Foreskin keratinocyte (primary cell): ENCODE measurements at places on chromosomes 1 and 21.

- no peak for DNase-seq
Observed at GRCh38 chr21:14116080-14116481, 94.7 kb downstream of the LIPI start.

- DNase-seq, result no peak
Observed at GRCh38 chr1:87620807-87621206, 292.1 kb downstream of the LMO4 start.

- no peak for DNase-seq
Observed at GRCh38 chr1:90134175-90134955, 139.5 kb downstream of the ZNF326 start.

- no peak for DNase-seq
Observed at GRCh38 chr1:162444903-162445302, 33.0 kb upstream of the SH2D1B start.

DNA sequence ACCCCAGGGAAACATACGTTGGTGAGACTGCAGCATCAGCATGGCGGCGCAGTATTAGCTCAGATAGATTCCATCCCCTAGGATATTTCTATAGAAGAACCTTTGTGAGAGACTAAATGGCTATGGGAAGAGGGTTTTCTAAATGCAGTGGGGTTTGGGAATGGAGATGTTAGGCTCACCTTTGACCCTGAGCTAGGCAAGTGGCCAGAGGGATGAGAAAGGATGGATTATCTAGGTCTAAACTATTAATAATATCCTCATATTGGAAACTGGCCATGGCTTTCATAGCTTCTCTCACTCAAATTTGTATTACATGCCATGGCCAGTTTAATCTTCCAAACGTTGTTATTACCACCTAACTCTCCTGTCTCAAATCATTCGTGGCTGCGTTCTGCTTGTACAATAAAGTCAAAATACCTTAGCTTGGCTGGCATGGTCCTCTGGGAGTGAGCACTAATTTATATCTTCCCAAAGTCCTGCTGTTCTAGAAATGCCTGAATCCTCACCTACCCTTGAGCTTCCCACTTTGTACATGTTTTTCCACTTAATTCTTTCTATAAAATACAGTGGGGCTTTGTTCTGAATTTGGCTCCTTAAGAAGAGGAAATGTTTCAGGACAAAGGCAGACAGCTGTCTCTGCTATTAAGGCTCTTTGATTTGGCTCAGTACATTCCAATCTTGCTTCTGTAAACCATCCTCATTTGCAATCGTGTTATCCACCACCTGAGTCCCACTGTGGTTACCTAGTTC, 31.0 kb upstream of the COG2 start:
- no peak for DNase-seq

DNA sequence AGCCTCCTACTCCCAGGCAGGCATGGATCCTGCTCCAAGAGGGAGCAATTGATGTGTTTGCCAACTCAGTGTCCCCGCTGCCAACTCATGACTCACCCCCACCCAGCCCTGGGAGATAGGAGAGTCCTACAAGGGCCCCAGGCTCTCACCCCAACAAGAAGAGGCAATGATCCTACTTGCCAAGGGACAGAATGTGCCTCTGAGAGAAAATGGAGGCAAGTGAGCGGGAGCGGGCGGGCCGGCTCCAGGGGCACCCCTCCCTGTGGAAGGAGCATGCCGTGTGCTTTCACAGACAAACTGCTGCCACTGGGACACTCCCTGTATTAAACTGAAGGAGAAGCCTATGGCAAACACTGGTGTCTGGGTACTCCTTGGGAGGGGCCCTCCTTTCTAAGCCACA, 16.7 kb downstream of the PKP1 start:
- peak; percentile 85 for DNase-seq

DNA sequence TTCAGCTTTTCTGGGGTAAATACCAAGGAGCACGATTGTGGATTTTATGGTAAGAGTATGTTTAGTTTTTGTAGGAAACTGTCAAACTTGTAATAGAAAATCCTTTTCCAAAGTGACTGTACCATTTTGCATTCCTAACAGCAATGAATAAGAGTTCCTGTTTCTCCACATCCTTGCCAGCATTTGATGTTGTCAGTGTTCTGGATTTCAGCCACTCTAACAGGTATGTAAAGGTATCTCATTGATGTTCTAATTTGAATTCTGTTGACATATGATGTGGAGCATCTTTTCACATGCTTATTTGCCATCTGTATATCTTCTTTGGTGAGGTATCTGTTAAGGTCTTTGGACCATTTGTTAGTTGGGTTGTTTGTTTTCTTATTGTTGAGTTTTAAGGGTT, 50.3 kb upstream of the RGS2 start:
- DNase-seq, result no peak

GRCh38 chr1:6082430-6082971, 36.8 kb downstream of the KCNAB2 start:
- no peak for DNase-seq

DNA sequence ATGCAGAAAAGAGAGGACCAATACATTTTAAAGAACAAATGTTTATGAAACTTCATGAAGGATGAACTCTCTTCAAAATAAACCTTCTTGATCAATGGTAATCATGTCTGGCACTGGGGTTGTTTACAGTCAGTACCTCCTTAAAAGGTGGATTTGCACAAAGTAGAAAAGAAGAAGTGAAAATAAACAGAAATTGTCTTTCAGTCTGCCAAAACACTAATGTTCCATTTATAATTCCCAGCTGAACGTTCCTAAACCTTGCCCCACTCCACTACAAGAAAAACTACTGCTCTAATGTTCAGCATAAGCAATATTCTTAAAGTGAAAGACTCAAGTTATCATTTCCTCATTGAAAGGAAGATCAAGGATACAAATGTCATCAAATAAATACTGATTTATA, 86.2 kb downstream of the EIF4G3 start:
- no peak for DNase-seq

- no peak for DNase-seq
Observed at GRCh38 chr1:94068999-94069918, 51.7 kb downstream of the ABCA4 start.

DNA sequence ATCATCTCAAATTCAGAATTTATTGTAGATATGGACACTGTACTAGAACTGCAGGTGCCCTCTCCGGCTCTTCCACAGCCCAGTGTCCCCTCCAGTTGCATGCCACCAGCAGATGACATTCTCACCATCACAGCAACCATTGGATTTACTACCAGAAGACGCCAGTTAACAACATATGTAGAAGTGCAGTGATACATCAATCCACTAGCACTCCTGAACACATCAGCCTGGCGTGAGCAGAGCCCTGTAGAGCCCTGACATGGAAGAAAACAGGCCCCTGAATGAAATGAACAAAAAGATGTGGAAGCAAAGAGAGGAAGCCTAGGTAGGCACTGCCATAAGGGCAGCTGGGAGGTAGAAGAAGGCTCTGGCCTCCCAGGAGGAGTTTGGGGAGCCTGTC, 73.1 kb upstream of the GALNT2 start:
- no peak for DNase-seq

GRCh38 chr21:33212159-33212851, 17.4 kb upstream of the IFNAR2 start:
- DNase-seq, result peak; percentile 84

DNA sequence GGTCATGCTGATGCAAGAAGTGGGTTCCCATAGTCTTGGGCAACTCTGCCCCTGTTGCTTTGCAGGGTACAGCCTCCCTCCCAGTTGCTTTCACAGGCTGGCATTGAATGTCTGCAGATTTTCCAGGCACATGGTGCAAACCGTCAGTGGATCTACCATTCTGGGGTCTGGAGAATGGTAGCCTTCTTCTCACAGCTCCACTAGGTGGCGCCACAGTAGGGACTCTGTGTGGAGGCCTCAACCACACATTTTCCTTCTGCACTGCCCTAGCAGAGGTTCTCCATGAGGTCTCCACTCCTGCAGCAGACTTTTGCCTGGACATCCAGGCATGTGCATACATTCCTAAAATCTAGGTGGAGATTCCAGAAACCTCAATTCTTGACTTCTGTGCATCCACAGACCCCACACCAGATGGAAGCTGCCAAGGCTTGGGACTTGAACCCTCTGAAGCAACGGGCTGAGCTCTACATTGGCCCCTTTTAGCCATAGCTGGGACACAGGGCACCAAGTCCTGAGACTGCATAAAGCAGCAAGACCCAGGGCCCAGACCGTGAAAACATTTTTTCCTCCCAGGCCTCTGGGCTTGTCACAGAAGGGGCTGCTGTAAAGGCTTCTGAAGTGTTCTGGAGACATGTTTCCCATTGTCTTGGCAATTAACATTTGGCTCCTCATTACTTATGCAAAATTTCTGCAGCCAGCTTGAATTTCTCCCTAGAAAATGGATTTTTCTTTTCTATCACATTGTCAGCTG, 466.2 kb upstream of the PBX1 start:
- no peak for DNase-seq

GRCh38 chr1:145729196-145729595, 9.9 kb downstream of the CD160 start:
- no peak for DNase-seq

DNA sequence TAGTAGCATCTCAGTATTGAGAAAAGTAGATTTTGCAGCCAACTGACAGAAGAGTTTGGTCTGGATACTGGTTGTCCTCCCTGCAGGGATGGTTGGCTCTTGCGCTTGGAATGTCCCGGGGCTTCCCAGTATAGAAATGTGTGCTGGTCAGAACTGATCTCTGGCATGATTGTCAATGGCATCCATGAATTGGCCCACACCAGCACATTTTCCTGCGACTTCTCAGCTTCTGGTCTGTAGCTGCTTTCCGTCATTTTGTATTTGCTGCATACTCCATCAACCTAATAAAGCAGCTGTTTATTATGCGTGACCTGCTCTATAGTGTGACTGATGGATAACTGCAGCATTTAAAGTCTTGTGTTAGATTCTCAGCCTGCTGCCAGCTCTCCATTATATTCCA, 203.7 kb downstream of the S1PR1 start:
- DNase-seq, result no peak

GRCh38 chr1:234262754-234263105, 110.5 kb upstream of the COA6 start:
- DNase-seq, result no peak
